Subcutaneous preadipocyte (primary cell): ENCODE measurements at places on chromosomes 2 and 18. TPM values are rescaled to one million over a fixed set of nuclear protein-coding genes. Genes with fewer than 3 reads are reported as not detected.

Gene PTH2R
- 0.20 and 0.37 TPM in 2 replicates for total RNA-seq

Gene ABCB11
- not detected in 2 replicates for total RNA-seq

Gene IL37
- not detected in 2 replicates for total RNA-seq

Gene ARHGAP25
- under 0.01 TPM in 1 of 2 replicates, not detected in the other for total RNA-seq

Gene DSC3
- under 0.01 TPM in 1 of 2 replicates, not detected in the other for total RNA-seq

Gene AQP12A
- total RNA-seq = not detected in 2 replicates

Gene ACTG2
- total RNA-seq = 0.73 TPM in 1 of 2 replicates, not detected in the other

Gene CDH2
- 1.1 and 5.7 TPM in 2 replicates for total RNA-seq
